HT-29 (cell line): ENCODE measurements at places on chromosomes 1 and 21.

DNA sequence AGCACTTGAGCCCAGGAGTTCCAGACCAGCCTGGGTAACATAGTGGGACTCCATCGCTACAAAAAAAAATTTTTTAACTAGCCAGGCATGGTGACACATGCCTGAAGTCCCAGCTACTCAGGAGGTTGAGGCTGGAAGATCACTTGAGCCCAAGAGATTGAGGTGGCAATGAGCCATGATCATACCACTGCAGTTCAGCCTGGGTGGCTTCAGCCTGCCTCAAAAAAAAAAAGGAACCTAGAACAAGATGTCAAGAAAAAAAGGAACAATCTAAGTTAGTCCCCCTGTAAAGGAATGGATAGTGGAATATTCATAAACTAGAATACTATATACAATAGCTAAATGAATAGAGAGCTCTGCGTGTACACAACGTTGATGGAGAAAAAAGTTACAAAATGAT lies 14.4 kb downstream of the NSL1 start:
- DNase-seq, result no peak

- no peak for DNase-seq
Measured at GRCh38 chr1:244294599-244295224, 157.0 kb downstream of the ADSS2 start.

DNA sequence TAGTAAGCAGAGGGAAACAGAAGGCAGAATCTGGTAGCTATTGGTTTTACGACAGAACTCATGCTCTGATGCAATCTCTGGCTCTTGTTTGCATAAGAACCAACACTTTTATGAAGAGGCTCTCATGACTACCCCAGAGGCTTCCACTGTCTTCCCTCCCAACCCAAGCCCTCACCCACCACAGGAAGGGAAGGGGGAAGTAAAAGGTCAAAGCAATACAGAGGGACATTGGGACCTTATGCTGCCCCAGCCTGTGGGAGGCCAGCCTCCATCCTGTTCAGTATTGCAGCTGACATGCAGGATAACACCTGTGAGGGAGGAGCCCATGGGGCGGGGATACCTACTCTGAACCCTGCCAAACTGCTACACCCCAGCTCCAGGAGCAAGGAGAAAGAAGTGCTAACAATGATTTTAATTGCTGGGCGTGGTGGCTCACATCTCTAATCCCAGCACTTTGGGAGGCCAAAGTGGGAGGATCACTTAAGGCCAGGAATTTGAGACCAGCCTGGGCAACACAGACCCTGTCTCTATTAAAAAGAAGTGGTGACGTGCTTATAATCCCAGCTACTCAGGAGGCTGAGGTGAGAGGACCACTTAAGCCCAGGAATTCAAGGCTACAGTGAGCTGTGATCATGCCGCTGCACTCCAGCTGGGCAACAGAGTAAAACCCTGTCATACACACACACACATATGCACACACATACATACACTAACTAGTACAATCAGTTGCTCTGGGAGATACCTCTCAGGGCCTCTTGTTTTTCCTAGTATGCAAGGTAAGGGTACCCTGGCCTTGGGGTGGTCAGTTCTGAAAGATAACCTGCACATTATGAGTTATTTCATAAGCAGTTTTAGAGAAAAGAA lies 9.5 kb downstream of the MR1 start:
- peak; percentile 64 for DNase-seq

GRCh38 chr1:15187175-15188129 lies 33.9 kb downstream of the TMEM51 start:
- peak; percentile 50 for DNase-seq

DNA sequence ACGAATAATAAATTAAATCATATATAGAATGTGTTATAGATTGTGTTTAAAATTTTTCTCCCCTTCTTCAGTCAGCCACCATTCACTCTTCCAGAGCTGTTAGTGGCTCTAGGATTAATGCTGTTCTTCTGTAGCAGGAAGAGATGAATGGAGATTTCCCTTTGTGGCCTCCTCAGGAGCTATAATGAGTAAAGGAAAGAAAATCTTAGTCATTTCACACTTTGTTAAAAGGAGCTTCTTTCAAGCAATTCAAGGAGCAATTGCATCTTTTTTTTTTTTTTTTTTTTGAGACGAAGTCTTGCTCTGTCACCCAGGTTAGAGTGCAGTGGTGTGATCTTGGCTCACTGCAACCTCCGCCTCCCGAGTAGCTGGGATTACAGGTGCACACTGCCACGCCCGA lies 23.7 kb upstream of the TMCO2 start:
- no peak for DNase-seq

DNA sequence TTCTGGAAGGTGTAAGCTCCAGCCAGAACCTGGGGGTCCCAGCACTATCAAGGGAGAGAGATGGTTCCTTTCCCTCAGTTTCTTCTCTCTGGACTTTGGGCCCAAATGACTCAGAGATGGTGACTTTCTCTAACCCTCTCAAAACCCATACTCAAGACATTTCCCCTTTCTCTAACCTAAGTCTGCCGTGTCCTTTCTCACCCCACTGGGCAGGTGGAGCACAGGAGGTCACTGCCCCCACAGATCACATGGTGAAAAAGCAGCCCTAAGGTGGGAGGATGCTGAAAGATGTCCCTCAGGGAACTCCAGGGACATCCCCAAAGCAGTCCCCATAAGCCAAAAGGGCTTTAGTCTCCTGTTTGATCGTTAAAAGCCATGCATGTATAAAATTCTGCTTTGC lies 173.7 kb downstream of the HIVEP3 start:
- DNase-seq, result no peak

DNA sequence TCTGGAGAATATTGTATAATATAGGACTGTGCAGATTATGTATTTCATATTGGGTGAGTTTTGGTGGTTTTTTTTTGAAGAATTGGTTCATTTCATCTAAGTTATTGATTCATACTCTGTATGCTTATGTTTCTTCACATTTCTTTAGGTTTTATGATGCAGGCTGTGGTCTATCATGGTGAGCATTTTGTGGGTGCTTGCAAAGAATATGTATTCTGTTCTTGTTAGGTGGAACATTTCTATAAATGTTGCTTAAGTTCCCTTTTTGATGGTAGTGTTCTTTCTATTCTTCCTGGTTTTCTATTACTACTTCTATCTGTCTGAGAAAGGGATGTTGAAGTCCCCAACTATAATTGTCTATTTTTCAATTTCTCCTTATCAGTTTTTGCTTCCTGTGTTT lies 42.6 kb downstream of the PKN2 start:
- no peak for DNase-seq

DNA sequence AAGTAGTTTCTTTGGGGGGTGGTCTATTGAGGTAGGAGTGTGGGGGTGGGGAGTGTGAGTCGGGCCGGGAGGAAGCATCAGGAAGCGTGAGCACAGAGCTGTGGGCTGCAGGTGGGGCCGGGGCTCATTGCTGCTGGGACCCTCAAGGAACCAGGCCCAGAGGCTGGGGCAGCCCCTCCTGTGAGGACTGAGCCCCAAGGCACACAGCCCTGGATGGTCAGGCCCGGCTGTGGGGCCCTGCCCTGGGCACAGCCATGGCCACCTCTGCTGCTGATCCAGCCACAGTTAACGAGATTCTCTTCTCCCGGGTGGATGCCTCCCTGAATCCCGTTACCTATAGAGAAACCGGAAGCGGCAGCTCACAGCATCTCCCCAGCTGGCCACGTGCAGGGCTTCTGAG lies 22.9 kb upstream of the SUMO3 start:
- no peak for DNase-seq

DNA sequence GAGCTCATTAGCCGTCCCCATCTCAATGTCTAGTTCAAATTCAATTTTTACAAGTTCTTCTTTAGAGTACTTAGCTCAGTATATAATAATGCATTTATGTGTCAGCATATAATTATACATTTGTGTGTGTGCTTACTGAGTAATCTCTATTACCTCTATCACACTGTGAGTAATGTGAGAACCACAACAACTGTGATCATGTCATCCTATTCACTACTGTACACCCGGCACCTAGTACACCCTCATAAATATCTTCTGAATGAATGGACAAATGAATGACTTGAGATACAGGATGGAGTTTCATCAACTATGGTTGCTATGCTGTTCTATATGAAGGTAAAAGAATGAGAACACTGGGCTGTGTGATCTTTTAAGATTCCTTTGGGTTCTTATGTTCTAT lies 124.0 kb downstream of the GPATCH2 start:
- no peak for DNase-seq

DNA sequence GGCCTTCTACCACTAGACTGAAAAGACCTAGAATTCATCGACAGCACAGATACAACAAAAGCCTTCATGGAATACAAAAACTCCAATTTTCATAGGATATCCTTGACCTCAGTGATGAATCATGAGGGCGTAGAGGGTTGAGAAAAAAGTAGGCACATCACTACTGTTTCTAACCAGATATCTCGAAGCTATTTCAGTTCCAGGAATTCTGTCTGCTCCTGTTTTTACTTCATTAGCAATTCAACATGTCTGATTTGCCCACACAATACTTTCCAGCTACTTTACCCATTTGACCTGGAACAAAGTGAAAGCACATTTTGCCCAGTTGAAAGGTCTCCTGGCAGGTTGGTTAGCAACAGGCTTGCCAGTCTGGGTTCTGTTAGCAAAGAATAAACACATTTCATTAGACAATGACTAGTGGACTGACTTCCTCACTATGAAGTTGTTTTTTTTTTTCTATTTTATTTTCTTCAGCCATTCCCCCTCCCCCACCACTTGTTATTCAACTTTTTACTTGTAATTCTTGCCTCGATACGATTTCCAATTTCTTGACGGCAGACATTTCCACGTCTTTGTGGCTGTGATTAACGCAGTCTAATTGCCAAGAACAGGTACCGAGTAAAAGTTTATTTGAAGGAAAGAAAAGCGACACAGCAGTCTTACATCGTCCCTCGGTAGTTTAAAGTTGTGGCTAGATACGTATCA lies 4.0 kb upstream of the ZBTB18 start:
- peak; percentile 39 for DNase-seq

- DNase-seq, result no peak
Measured at GRCh38 chr1:192901500-192901899, 92.7 kb downstream of the RGS2 start.

DNA sequence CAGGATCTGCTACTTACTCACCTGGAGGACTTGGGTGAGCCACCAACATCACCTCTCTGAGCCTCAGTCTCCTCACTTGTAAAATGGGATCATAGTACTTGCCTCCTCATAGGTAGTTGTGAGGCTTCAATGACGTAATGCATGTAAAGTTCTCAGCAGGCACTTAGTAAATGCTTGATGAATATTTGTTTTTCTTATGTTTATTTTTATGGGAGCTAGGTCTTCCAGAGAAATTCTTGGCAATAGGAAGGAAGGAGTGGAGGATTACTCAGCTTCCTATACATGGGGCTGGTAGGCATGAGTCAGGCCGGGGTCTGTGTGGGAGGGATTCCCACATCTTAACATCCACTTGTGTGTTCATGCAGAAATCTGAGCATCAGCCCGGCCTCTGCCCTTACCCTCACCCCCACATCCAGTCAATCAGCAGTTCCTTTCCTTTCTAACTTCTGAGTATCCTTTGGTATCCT lies 95.4 kb upstream of the USP24 start:
- no peak for DNase-seq

- DNase-seq, result no peak
Measured at GRCh38 chr1:16006552-16007485, 2.8 kb downstream of the SRARP start.

GRCh38 chr1:232562855-232563510 lies 67.0 kb downstream of the SIPA1L2 start:
- no peak for DNase-seq

- DNase-seq, result no peak
Measured at GRCh38 chr1:51642739-51643142, 25.8 kb downstream of the OSBPL9 start.

- no peak for DNase-seq
Measured at GRCh38 chr1:12170263-12170671, 3.5 kb downstream of the TNFRSF1B start.

GRCh38 chr1:77513839-77514763 lies 168.4 kb downstream of the ZZZ3 start:
- DNase-seq, result no peak

DNA sequence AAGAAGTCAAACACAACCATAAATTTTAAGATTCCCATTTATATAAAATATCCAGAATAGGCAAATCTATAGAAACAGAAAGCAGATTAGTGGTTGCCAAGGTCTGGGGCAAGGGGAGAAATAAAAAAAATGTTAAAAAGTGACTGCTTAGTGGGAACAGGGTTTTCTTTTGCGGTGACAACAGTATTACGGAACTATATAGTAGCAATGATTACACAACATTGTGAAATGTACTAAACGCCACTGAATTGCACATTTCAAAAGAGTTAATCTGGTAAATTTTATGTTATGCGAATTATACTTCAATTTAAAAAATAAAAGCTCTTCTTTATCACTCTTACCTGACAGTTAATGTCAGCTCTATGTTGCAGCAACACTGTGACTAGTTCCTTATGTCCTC lies 105.2 kb downstream of the ACBD6 start:
- no peak for DNase-seq

GRCh38 chr1:152151646-152152045 lies 7.4 kb downstream of the RPTN start:
- DNase-seq, result no peak
